ENCODE measurements at places on chromosomes 13 and 19.

GRCh38 chr19:50328224-50328872, 829 bp downstream of the KCNC3 start:
- no peak for DNase-seq

GRCh38 chr19:51372649-51373504, at the start of gene NKG7:
Gene NKG7, minus strand, starts transcription at chr19:51372654. Its CDS starts 119 bp downstream, at chr19:51372535.
- peak; percentile 83 for DNase-seq

DNA sequence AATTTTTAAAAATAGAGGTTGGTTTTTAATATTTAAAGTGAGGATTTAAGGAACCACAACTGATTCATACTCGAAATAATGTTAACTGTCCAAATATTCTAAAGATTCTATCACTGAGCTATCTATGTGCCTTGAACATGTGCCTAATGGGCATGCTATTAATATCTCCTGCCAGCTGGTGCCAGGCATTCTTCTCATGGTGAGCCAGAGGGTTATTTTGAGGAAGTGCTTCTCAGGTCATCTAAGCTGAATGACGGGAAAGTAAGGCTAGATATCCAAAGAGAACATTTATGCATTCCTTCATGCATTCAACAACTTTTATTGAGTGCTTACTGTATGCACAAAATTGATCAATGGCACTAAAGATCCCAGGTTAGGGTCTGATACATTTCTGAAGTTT, 138.2 kb downstream of the PIBF1 start:
- no peak for DNase-seq

DNA sequence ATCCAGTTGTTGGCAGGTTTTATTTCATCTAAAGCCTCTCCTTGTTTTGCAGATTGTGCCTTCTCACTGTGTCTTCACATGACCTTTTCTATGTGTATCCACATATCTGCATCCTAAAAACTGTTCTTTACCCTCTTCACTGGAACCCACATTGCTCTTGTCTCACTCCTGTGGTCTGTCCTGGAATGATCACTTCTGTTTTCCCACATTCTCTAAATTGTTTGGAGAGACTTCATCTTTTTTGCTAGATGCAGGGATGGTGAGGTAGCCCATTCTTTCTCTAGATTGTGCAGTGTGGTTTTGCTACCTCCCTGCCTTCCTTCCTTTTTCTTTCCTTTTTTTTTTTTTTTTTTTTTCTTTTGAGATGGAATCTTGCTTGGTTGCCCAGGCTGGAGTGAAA, 608.6 kb upstream of the MIR17HG start:
- no peak for DNase-seq

DNA sequence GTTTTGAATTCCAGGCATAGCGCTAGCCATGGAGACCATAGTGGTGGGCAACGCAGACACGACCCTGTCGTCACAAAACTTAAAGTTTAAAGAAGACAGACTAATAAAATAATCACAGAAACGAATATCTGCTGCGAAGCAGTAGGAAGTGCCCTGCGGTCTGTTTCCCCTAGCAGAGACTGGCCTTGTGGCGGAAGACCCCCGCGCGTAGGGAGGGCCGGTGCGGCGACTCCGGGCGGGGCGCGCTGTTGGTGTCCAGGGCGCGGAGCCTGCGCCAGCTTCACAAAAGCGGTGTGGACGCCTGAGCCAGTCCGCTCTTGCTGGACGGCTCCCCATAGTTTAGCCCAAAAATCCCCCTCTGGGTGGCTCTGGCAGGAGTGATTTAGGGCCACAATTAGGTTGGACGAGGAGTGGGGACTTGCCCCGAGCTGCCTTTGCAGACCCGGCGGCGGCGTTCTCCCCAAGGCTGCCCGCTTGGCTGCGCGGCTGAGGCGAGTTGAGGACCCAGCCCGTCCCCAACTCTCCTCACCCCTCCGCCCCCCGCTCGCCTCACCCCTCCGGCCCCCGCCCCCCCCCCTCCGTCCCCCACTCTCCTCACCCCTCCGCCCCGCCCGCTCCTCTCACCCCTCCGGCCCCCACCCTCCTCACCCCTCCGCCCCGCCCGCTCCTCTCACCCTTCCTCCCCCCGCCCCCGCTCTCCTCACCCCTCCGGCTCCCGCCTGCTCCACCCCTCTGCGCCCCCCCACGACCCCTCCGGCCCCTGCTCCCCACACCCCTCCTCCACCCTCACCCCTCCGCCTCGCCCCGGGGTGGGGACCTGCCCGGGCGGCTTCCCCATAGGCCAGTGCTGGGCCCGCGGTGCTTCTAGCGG, 14.2 kb upstream of the LATS2 start:
- peak; percentile 17 for DNase-seq

- DNase-seq, result peak; percentile 66
Observed at GRCh38 chr19:3095441-3096191, 1.5 kb downstream of the GNA11 start.

DNA sequence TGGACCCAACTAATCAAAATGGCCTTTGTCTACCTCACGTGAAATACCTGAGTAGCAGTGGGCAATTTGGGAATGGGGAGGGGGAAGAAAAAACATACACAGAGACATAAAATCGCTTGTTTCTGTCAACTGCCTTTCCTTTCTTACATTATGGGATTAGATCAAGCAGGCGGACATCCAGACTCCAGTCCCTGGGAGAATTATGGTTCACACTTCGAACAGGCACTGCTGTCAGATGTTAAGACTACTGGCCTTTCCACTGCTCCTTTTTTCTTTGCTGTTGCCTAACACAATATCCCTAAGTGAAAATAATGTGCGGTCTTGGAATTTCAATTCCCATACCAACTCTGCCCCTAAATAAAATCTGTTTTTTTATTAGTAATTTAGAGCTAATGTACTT, 1719.7 kb upstream of the SLC10A2 start:
- DNase-seq, result no peak

DNA sequence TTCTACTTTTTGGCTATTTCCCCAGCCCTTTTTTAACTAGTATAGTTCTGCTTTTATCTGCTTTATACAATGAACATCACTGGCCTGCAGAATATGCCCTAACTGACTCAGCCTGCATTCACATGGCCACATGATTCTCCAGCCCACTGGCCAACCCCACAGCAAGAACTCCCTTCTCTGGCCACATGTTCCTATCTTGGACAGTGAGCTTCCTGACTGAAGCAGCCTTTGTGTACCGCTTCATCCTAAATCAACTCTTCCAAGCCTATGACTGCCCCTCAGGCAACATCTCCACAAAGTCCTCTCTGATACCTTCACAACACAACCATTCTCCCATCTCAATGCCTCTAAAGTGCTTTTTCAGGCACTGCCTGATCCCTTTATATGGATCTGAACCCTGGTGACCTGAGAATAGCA, 214.1 kb downstream of the COL4A1 start:
- DNase-seq, result no peak

DNA sequence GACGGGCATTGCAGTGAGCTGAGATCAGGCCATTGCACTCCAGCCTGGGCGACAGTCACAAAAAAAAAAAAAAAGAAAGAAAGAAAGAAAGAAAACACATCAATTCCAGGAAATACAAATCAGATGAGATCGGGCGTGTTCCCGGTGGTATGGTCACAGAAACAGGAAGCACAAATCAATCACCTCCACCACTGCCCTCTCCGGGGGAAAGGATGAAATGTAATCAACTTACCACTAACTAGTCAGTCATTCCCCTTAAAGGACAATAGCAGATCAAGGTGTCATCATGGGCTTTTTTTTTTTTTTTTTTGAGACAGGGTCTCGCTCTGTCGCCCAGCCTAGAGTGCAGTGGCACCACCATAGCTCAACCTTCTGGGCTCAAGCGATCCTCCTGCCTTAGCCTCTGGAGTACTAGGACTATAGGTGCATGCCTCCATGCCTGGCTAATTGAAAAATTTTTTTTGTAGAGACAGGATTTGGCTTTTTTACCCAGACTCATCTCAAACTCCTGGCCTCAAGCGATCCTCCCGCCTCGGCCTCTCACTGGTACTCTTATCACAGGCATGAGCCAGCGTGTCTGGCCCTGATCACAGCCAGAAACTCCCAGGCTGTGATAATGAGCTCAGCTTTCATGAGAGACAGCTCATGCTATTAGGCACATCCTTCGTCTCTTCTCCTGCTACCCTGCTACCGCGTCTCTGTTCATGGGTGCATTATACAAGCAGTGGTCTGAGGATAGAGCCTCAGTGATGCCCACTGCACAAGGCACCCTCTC, 6.8 kb upstream of the DPRX start:
- DNase-seq, result no peak

DNA sequence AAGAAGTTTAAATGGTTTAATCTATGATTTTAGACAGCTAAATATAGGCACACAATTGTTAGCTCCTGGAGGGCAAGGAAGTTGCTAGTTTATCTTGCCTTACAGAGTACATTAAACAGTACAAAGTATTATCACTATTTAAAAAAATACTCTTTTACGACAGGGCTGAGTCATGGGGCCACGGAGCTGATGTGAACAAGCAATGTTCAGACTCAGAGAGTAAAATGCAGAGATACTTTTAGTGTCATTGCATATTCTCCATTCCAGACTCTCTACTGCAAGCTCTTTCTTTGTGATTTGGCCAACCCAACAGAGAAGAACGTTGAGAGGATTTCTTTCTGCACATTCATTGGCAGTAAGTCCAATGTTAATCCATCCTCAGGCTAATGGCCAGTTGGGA, 352.4 kb downstream of the SPRY2 start:
- no peak for DNase-seq

DNA sequence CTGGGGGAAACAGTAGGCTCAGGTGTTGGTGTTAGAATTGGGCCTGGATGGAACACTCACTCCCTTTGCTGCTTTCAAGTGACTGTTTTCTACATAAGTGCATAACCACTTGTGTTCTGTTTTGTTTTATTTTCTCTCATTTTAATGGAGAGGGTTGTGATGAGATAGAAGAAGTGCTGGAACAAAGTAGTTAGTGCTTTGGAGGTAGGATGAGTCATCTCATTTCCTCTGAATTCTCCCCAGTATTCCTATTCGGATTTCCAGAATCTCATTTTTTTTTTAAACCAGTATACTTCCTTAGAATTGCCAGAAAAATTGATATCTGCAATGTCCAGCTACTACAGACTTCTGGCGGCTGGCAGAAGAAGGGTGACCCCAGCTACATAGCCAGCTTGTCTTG, 575.9 kb downstream of the MYO16 start:
- DNase-seq, result no peak

Measured in CD4-positive, alpha-beta T cell treated with Interleukin-12 subunit alpha and Interleukin-12 subunit beta, for 1 hour (primary cell).